ENCODE measurements at places on chromosomes 6 and 20. TPM values are rescaled to one million over a fixed set of nuclear protein-coding genes. Genes with fewer than 3 reads are reported as not detected.

The LTB gene
- total RNA-seq, result 13.7 TPM

The OVOL2 gene
- 8.3 TPM for total RNA-seq

The SEMG2 gene
- not detected for total RNA-seq

The SHLD1 gene
- 6.8 TPM for total RNA-seq

The PNPLA1 gene
- total RNA-seq, result 2.0 TPM

The SLC26A8 gene
- 1.5 TPM for total RNA-seq

The KIF13A gene
- total RNA-seq, result 49.3 TPM

GRCh38 chr6:30741063-30741779, 1.3 kb downstream of the FLOT1 start:
- peaks cover 17% of the 10 kb centered on the region for H3K4me1 ChIP-seq
- peaks cover 53% of the 10 kb centered on the region for H3K36me3 ChIP-seq
- H3K4me3 ChIP-seq, result peak overlapping the region; percentile 66
- no peaks in the 10 kb centered on the region for H3K27me3 ChIP-seq
- no peak for DNase-seq

DNA sequence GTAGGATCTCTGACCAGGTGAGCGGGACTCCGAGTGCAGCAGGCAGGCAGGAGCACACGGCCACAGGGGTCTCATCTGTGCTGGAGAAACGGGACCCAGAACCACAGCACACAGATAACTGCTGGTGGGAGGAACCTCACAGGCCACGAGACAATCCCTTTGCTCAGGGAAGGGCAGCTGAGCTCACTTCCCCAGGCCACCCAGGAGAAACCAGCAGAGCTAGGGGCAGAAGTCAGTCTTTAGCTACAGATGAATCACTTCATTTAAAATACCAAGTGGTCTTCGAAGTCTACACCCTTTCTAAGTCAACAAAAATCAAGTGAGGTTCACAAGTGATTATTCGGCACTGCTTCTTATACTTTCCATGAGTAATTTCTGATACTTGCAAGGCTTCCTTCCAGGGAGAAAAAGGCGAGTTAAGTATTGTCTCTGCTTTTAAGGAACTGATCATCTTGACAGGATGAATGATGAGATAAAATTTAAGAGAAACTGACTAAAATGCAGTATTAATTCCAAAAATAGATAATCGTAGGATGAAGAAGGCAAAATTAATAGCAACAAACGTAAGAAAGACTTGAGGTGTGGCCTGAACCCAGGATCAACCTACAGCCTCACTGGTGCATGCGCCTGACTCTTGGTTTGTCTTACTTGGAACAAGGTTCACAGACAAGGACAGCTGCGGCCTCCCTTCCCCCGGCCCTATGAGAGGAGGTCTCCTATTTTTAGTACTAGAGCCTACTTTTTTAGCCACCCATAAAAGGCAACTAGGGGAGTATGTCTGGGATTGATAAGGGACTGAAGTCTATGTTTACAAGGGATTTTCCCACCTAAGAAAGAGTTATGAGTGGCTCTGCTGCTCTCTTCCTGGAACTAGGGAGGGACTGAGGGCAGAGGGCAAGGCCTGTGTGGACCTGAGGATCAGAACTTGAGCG, 233.6 kb downstream of the TTLL2 start:
- H3K4me1 ChIP-seq, result no peaks in the 10 kb centered on the region
- H3K27ac ChIP-seq, result no peak overlapping the region
- H3K4me3 ChIP-seq, result no peak overlapping the region
- DNase-seq, result no peak
- no peaks in the 10 kb centered on the region for H3K36me3 ChIP-seq
- no peaks in the 10 kb centered on the region for H3K27me3 ChIP-seq

DNA sequence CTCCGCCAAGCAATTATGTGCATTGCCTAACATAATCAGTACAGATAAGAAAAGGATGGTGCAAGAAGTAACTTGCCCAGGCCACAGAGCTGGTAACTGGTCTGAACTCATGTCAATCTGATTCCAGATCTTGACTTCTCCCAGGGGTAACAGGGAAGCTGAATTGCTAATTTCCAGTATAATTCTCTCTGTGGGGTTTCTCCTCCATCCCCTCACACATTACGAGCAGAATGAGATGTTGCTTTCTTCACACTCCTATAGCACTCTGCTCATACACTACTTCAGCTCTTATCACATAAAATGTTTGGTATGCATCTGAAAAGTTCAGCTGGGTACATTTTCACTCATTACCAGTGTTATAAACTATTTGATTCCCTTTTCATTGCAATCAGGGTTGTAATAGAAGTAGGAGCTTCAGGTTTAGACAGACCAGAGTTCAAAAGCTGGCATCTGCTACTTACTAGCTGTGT, 24.0 kb upstream of the LRRC1 start:
- no peak overlapping the region for H3K4me3 ChIP-seq
- no peak overlapping the region for H3K27ac ChIP-seq
- no peak for DNase-seq
- H3K36me3 ChIP-seq, result no peaks in the 10 kb centered on the region
- H3K27me3 ChIP-seq, result no peaks in the 10 kb centered on the region
- no peaks in the 10 kb centered on the region for H3K4me1 ChIP-seq

GRCh38 chr6:154604119-154604518, 93.6 kb upstream of the CNKSR3 start:
- H3K27ac ChIP-seq, result no peak overlapping the region
- no peak for DNase-seq
- H3K4me1 ChIP-seq, result no peaks in the 10 kb centered on the region
- H3K27me3 ChIP-seq, result no peaks in the 10 kb centered on the region

- H3K27me3 ChIP-seq, result peaks cover 8% of the 10 kb centered on the region
- no peak for DNase-seq
- H3K36me3 ChIP-seq, result no peaks in the 10 kb centered on the region
- H3K4me1 ChIP-seq, result peaks cover 27% of the 10 kb centered on the region
- no peak overlapping the region for H3K4me3 ChIP-seq
- no peak overlapping the region for H3K27ac ChIP-seq
Measured at GRCh38 chr20:57676589-57677583, 32.9 kb downstream of the PMEPA1 start.

- peaks cover 8% of the 10 kb centered on the region for H3K4me1 ChIP-seq
- DNase-seq, result no peak
- peaks cover 100% of the 10 kb centered on the region for H3K27me3 ChIP-seq
- peak overlapping the region; percentile 44 for H3K4me3 ChIP-seq
Measured at GRCh38 chr20:21101453-21101931, 4.7 kb downstream of the LINC00237 start.

DNA sequence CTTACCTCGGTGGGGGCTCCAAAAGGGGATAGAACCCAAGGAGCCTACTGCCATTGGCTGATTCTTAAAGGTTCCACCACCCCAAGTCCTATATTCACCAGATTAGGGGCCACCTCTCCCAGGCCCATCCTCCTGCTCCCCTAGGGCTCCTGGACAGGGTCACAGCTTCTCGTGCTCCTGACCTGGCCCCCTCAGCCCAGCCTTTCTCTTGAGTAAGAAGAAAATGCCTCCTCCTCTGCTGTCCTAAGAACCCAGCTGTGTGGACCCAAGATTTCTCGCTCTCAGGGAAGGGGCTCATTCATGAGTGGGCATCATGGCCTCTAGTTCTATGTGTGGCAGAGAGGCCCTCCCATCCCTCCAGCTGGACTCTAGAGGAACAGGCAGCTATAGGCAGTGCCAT, 16.6 kb downstream of the HLA-DPB1 start:
- H3K4me1 ChIP-seq, result no peaks in the 10 kb centered on the region
- no peak overlapping the region for H3K4me3 ChIP-seq
- peaks cover 9% of the 10 kb centered on the region for H3K27me3 ChIP-seq
- no peak for DNase-seq

GRCh38 chr6:145017516-145017915, 717.8 kb downstream of the EPM2A start:
- H3K36me3 ChIP-seq, result no peaks in the 10 kb centered on the region
- H3K4me3 ChIP-seq, result no peak overlapping the region
- no peaks in the 10 kb centered on the region for H3K4me1 ChIP-seq
- no peaks in the 10 kb centered on the region for H3K27me3 ChIP-seq
